ENCODE measurements at places on chromosomes 2 and 18.
A peak's percentile ranks its signal among the peaks of the same experiment; 100 is the strongest.

DNA sequence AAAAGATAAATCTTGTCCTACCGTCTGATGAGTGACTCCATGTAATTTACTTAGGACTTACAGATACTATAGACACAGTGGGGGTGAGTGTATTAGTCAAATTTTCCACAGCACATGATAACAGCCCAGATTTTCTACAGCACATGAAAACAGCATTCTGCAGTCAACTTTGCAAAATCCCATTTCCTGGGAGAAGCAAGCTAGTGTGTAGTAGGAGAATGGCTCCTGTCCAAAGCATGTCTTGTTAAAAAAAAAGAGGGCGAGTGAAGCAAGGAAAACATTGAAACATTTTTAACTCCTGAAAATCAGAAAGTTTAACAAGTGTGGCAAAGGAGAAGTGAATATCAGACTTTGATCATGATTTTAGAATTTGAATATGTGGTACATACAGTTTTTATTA lies 817.8 kb upstream of the FAM98A start:
- DNase-seq: no peak

GRCh38 chr18:27136208-27136535 lies 48.9 kb downstream of the CHST9 start:
- no peak for DNase-seq

DNA sequence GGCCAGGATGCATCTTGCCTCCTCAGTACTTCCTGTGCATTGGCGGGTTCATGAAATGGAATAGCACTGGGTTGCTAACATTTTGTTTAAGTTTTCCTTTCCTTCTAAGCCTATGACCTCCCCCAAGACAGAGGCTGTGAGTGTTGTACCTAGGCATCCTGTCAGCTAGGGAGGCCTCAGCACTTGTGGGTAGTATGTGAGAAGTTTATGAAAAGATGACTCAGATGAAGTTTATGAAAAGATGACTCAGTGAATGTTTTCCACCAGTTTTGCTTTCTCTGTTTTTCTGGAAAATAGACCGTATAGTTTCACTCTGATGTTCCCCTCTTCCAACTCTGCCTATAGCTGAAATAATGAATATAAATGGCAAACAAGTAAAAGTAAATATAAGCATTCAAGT lies 412.9 kb downstream of the TMEM182 start:
- no peak for DNase-seq

GRCh38 chr18:3594760-3595368 lies 144.9 kb downstream of the TGIF1 start:
- DNase-seq: peak; percentile 53

GRCh38 chr2:84906108-84906899 lies 848 bp downstream of the TMSB10 start:
- peak; percentile 54 for DNase-seq

DNA sequence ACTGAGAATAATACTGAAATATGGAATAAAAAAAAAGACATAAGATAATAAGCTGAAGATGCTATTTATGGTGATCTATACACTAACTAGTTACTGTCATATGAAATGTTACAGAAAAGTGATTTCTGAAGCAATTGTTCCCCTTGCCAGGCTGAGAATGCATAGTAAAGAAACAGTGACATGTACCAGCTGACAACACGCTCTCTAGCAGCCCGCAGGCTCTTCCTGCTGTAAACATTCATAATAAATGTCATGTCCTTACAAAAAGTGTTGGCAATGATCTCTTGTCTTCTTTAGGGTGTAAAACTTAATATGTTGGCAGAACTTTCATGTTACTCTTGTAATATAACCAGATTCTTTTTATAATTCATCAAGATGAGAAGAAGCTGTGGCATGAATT lies 1171.3 kb downstream of the DSC3 start:
- no peak for DNase-seq

GRCh38 chr2:70765507-70765906 lies 2.5 kb downstream of the ADD2 start:
- DNase-seq: no peak

- DNase-seq: no peak
These were observed 239.8 kb downstream of the FHOD3 start for GRCh38 chr18:36537289-36537688.

GRCh38 chr18:66564236-66564635 lies 39.7 kb downstream of the CDH19 start:
- no peak for DNase-seq

DNA sequence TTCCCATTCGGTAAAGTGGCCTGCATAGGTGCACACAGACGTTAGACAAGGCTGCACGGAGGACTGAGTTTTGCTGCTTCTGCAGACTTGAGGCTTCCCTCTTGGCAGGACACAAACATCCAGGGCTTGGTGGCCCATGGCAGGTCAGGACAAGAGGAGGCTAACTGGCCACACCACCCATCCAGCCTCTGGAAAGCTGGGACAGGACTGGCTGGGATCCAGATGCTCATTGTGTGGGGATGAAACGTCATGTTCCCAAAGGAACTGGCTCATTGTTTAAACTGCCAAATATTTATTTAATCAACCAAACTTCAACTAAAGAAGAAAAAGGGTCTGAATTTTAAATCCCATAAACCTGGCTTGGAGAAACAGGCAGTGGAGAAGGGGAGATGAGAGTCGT lies 239.1 kb upstream of the EPAS1 start:
- no peak for DNase-seq

DNA sequence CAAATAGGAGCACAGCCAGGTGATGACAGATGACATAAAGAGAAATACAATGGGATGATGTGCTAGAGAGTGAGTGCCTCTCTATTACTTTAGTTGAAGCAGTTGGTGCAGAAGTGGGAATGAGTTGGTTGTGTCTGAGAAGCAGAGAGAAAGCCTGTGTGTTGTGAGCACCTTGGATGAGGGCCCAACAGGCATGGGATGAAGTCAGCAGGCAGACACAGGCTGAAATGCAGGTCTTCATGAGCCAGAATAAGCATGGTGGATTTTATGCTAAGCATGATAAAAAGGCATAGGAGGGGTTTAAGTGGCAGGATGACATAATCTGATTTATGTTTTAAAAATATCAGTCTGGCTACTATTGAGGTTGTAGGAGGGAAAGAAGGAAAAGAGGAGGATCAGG lies 71.5 kb downstream of the KLHL14 start:
- no peak for DNase-seq

GRCh38 chr2:152627351-152627957 lies 89.8 kb downstream of the PRPF40A start:
- no peak for DNase-seq

DNA sequence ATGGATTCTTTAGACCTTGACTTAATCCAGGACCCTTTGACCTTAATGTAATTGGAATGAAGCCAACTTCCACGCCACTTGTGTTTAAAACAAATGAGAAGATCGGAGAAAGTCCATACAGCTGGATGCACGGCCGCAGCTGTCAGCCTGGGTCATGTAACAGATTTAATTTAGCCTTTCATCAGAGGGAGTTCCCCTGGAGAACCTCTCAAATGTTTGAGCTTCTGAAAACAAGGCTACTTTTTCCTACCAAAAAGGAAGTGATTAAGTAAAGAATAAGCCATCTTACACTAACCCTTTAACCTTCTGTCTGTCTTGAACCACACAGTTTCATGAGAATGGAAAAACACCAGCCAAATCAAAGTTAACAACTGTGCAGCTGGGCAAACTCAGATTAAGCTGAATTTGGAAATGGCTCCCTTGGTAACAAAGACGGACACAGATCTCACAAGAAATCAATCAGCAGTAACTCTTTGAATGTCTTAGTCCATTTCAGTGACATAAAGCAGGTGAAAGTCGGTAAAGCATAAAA lies 103.6 kb downstream of the DOCK10 start:
- no peak for DNase-seq

GRCh38 chr18:57618910-57619309 lies 2.7 kb downstream of the NARS1 start:
- DNase-seq: no peak

- no peak for DNase-seq
These were observed 166.8 kb downstream of the CAMKMT start for GRCh38 chr2:44528595-44528994.

GRCh38 chr18:75625966-75626365 lies 198.5 kb upstream of the SMIM21 start:
- no peak for DNase-seq

DNA sequence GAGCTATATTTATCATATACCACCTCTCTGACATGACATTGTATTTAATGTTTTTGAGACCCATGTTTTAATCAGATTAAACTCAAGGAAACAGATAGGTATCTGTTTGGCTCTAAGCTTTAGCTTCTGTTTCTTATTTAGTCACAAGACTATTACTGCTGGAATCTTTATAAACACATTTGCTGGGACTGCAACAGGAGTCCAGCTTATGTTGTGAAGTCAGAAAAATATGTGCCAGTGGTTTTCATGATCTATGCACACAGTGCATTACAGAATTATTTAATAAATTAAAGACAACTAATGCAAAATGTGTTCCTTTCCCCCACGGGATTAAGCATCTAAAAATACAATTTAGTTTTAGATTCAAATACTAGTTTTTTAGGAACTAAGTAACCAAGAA lies 338.9 kb downstream of the ZEB2 start:
- DNase-seq: no peak

GRCh38 chr2:43292851-43293743 lies 66.7 kb upstream of the ZFP36L2 start:
- no peak for DNase-seq

DNA sequence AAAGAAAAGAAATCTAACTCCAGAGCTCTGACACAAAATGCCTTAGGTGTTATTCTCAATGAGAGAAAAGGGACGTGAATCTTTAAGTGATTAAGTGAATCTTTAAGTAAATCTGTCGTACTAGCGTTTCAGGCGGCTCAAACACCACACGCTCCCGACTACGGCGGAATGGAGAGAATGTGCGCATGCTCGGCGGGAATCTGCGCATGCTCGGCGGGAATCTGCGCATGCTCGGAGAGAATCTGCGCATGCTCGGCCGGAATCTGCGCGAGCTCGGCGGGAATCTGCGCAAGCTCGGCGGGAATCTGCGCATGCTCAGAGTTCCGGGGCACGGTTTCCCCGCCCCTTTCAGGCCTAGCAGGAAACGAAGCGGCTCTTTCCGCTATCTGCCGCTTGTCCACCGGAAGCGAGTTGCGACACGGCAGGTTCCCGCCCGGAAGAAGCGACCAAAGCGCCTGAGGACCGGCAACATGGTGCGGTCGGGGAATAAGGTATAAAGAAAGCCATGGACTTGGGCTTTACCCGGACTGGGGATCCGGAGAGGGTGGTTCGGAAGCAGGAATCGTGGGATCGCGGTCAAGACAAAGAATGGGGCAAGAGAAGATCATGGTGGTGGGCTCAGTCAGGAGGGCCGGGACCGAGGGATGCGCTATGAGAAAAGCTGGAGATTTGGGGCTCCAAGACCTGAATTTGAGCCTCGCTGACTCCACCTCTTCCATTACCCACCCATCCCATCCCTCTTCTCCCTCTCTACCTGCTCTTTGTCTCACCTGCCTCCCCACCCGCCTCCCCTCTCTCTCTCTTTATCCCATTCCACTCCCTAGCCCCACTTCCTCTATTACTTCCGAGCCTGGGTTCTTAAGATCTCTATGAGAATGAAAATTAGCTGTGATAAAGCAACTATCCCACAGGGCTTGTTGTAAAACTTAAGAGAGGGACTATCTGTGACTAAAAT lies at the start of gene XRCC5:
Gene XRCC5, plus strand, starts transcription at position 382 of the 955 bp plus-strand sequence. Its CDS starts 89 bp downstream, at position 471.
- peak; percentile 97 for DNase-seq

GRCh38 chr2:206700156-206700555 lies 18.0 kb downstream of the DYTN start:
- no peak for DNase-seq

DNA sequence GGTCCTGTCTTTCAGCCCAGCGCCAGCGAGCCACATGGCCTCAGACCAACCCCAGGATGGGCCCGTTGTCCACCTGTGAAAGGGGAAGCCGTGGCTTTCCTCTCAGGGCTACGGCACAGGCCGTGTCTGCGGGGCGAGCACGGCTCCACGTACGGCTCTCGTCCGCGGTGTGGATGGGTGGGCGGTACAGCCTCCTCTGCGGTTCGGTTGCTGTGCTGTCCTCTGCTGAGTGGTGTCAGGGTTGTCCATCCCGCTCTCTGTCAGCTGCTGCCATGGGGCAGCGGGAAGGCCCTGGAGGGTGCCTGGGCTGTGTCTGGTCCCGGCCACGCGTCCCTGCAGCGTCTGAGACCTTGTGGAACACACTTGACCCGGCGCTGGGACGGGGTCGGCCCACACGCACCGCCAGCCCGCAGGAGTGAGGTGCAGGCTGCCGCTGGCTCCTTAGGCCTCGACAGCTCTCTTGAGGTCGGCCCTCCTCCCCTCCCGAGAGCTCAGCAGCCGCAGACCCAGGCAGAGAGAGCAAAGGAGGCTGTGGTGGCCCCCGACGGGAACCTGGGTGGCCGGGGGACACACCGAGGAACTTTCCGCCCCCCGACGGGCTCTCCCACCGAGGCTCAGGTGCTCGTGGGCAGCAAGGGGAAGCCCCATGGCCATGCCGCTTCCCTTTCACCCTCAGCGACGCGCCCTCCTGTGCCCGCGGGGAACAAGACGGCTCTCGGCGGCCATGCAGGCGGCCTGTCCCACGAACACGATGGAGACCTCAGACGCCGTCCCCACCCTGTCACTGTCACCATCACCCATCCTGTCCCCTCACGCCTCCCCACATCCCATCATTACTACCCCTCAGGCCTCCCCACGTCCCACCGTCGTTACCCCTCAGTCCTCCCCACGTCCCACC lies 128.7 kb downstream of the NFATC1 start:
- peak; percentile 57 for DNase-seq

DNA sequence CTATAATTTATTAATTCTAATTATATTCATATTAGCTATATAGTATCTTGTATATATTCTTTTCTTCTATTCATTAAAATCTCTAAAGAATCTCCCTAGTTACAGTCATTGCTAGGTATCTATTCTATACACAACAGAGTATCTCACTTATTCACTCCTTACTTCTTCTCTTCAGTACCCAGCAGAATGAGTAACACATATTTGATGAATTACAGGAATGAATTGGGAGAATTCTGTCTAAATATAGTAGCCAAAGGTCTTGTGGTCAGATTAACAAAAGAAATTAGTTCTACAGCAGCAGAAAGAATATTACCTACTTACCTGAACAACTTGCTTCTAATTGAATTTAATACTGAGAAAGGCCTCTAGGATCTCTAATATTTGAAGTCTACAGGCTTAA lies 758.0 kb upstream of the ZEB2 start:
- no peak for DNase-seq

DNA sequence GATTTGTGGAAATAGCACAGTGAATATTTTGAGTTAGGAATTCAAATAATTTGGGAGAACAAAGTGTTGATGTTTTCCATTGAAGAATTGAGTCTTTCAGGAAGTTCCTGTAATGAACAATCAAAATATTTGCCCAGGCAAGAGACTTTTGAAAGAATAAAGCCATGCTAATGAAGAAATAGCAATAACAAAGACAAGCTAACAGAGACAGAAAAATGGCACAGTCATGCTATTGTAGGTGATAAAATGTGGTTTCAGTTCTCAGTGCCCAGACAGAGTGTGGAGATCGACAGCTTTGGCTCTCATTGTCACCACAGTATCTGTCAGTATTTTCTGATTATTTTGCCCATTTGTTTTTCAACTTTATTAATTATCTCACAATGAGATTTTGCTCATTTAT lies 490.8 kb upstream of the PIK3C3 start:
- no peak for DNase-seq

Measured in CD4-positive, alpha-beta T cell treated with Interleukin-21 for 1 hour (primary cell).